Stimulated activated CD8-positive, alpha-beta memory T cell treated with anti-CD3 and anti-CD28 coated beads, Interleukin-4, amount 100 ng/mL, for 4 hours (primary cell): ENCODE measurements at places on chromosomes 2 and 18.

DNA sequence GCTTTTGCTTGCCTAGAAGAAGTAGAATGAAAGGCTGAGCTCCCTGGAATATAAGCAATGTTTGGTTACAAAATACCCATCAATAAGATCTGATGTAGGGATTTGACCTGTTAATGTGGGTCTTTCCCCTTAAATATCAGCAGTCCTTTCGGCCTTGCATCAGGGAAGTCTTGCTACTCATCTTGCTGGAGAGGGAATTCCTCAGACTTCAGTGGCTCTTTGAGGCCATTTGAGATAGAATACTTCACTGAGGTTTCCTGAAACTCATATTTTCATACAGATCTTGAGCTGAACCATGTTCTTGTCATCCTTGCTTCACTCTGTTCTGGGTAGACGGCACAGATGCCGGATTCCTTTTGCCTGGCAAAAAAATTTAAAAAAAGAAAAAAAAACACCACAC, 3.9 kb downstream of the TWIST2 start:
- no peak for DNase-seq

DNA sequence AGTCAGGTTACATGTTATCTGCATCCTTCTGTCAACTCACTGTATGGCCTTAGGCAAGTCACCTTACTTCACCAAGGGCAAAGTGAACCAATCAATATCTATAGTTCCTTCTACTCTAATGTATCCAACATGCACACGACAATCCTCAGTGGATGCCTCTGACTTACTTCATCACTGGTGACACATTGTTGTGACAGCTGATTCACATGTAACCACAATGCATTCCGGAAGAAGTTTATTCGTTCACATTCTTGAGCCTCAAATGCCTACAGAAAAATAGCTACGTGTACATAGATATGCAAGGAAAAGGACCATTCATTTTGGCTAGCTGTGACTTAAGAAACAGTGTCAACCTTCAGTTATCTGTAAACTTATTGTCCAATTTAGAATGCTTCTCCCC, 26.3 kb upstream of the EPG5 start:
- DNase-seq, result no peak

DNA sequence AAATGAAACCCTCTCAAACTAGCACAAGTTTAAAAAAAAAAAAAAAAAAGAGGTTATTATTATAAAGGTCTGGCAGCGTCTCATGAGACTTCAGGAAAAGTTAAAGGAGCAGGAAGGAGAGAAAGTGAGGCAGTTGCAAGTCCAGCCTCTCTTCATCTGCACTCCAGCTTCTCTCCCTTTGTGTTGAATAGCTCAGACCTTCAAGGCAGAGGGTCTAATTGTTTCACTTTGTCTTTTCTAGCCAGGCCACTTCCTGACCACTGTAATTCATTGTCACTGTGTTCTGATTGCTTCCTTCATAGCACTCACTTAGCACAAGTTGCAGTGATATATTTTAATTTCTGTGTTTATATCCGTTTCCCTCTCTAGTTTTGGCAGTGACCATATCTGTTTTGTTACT, 99.9 kb downstream of the SPATS2L start:
- no peak for DNase-seq

DNA sequence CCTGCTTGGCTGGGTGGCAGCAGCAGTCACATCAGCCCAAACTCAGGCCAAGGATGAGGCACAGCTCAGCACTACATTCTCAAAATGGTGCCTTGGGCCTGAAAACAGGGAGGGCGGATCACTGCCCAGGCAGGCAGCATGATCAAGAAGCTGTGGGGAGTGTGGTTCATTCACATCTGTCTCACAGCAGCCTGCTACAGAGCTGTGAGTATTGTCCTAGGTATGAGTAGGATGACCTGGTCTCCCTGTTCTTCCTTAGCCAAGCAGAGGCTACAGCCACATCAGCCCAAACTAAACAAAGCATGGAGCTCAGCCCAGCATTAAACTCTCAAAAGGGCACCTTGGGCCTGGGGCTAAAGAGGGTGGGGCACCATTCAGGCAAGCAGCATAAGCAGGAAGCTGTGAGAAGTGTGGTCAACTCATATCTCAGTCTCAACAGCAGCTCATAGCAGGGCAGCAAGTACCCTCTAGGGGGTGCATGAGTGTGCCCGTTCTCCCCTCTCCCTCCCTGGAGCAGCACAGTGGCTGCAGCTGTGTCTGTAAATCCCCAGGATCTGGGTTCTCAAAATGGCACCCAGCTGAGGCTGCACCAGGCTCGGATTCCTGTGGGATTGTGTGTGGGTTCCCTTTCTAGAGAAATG, 139.6 kb downstream of the TRABD2A start:
- DNase-seq, result no peak

GRCh38 chr18:44973282-44973681, 292.6 kb downstream of the SETBP1 start:
- DNase-seq, result no peak

GRCh38 chr2:154466226-154466625, 232.3 kb upstream of the KCNJ3 start:
- no peak for DNase-seq

DNA sequence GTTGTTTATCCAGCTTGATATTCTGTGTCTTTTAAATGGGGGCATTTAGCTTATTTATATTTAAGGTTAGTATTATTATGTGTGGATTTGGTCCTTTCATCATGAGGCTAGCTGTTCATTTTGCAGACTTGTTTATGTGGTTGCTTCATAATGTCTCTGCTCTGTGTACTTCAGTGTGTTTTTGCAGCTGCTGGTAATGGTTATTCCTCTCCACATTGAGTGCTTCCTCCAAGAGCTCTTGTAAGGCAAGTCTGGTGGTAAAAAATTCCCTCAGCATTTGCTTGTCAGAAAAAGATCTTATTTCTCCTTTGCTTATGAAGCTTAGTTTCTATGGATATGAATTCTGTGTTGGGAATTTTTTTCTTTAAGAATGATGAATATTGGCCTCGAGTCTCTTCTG, 47.8 kb upstream of the NT5C1B start:
- no peak for DNase-seq

DNA sequence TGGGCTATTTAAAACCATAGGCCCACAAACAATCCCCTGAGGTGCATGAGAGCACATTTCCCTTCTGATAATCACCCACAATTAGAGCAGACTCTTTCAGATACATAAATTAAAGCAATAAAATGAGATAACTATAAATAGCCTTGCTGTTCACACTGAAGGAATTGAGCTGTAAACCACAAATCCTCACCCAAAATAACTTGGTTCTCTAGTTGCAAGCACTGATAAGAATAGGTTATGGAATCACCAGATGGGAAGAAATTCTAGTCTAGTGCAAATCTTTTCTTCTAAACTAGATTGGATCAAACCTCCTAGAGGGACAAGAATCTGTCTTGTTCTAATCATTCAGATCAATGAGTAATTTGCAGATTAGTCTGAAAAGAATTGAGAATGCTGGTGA, 64.6 kb downstream of the NAB1 start:
- DNase-seq, result no peak

- DNase-seq, result no peak
These were observed 81.4 kb downstream of the CMPK2 start for GRCh38 chr2:6784291-6784690.

GRCh38 chr2:159939946-159940345, 122.5 kb downstream of the PLA2R1 start:
- DNase-seq, result no peak

GRCh38 chr2:26610504-26611335, 30.4 kb downstream of the CIB4 start:
- DNase-seq, result no peak

DNA sequence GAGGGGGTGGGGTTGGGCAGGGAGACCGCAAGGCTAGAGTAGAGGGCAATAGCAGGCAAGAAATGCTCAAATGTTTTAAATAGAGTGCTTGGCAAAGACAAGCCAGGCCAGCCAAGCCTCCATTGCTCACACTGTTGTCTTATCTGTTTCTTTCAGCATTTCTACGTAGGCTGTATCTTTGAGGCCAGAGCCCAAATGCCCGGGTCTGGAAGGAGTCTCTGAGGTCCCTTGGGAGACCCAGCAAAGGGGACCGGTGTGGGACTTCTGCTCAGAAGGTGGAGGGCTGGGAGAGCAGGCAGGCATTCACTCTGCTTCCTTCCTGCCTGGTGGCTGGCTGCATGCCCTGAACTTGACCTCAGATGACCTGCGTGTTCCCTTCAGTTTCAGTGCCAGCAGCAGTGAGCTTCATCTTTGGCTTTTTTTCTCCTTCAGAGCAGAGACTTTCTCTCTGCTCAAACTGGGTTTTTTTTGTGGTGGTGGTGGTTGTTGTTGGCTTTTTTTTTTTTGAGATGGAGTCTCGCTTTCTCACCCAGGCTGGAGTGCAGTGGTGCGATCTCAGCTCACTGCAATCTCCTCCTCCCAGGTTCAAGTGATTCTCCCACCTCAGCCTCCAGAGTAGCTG, 13.7 kb upstream of the TET3 start:
- DNase-seq, result no peak

- DNase-seq, result no peak
These were observed 465.8 kb downstream of the PARD3B start for GRCh38 chr2:205011031-205011430.

- peak; percentile 46 for DNase-seq
These were observed 125.9 kb downstream of the ACOXL start for GRCh38 chr2:110858135-110858725.

- DNase-seq, result no peak
These were observed 212.4 kb upstream of the CWC22 start for GRCh38 chr2:180219491-180219890.

GRCh38 chr2:151637271-151637781, 97.0 kb downstream of the NEB start:
- DNase-seq, result peak; percentile 38

DNA sequence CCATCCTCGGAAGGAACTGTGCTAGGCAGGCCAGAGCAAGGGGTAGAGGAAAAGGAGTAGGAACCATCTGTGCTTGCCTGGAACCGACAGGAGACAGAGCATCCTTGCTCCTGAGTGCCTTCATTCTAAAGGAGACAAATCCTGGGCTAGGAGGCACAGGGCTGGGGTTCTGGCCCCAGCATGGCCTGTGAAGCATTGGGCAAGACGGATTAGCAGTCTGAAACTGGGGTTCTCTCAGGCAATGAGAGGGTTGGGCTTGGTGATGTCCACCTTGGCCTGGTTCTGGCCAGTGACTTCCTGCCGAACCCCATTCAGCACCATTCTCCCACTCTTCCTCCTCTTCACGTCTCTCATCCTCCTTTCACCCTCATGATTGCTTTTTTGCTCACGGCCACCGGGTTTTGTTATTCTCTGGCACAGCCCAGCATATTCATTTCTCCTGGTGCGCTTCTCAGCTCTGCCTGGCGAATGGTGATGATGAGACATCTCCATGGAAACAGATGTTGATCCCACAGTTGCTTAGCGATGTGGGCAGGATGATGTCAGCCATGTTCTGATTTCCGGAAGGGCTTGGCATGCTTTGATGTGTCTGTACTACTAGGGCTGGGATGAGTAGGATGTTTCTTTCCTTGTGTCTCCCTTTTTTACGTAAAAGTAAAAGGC, 127.7 kb downstream of the CAPN13 start:
- DNase-seq, result no peak

GRCh38 chr2:55164534-55165480, 67.3 kb downstream of the CLHC1 start:
- DNase-seq, result no peak

DNA sequence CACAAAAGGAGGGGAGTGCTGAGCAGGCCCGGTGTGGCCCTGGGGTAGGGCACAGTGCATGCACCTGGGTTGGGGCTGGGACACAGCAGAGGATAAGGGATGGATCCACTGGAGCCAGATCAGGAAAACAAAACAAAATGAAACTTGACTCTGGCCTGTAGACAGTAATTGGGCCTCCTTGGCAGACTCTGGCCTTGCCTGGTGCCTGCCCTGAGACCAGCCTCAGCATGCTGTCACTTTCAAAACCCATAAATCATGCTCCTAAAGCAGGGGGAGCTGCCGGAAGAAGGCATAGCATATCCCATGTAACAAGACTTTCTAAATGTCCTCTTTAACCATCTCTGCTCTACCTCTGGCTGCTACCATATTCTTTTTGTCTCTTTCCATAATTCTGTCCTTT, 61.1 kb upstream of the IGFBP5 start:
- no peak for DNase-seq

- DNase-seq, result no peak
These were observed 229.7 kb downstream of the EIPR1 start for GRCh38 chr2:3147651-3148530.

DNA sequence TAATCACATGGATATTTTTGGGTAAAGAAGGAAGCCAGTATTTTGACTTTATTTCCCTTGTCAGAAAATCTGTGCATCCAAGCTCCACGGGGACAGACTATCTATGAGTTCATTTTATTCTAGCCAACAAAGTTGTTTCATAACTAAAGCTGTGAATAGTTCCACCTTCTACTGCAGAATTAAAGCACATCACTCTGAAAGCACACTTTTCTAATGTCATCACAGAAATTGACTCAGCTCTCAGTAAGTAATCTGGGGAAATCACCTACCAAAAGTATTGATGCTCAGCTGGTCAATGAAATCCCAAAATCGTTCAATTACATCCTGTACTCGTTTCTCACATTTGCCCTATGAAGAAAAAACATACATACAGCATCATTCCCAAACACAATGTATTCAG, 19.1 kb downstream of the IAH1 start:
- DNase-seq, result no peak

DNA sequence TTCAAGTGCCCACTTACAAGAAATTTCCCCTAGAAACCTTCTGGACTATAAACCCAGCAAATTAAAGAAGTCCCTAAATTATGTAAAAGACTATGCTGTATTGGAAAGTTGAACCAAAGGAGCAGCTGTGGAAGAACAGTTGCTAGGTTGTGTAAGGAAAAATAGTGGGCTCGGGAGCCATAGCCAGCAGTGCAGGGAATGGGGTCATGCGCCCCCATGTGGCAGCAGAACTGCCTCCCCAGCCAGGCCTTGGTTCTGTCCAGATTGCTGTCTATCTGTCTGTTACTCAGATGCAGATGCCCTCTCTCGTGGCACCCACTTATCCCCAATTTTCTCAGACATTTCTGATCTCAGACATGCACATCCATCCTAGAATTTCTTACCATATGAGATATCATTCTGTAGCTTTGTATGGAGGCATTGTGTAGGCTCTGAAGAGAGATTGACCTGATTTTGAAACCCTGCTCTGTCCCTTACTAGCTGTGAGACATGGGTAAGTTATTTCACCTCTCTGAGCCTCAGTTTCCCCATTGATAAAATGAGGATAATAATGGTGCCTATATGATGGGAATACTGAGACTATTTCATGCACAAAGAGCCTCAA, 258.3 kb downstream of the SS18 start:
- no peak for DNase-seq
